ENCODE measurements at places on chromosomes 6 and 20.

GRCh38 chr6:158611541-158612370 is 32.8 kb downstream of the DYNLT1 start:
- no peak for DNase-seq

DNA sequence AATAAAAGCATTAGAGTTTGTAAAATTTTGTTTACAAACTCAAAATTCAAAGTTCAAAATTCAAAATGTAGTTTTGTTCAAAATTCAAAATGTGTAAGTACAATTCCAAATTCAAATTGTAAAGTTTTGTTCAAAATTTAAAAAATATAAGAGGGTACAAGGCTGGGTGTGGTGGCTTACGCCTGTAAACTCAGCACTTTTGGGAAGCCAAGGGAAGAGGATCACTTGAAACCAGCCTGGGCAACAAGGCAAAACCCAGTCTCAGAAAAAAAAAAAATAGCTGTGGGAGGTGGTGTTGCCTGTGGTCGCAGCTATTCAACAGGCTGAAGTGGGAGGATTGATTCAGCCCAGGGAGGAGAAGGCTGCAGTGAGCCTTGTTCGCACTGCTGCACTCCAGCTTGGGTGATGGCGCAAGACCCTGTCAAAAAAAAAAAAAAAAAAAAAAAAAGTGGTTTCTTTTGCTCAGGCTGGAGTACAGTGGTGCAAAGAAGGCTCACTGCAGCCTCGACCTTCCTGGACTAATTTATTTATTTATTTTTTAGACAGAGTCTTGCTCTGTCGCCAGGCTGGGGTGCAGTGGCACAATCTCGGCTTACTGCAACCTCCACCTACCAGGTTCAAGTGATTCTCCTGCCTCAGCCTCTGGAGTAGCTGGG is 5.4 kb upstream of the ZBTB12 start:
- peak; percentile 71 for DNase-seq

GRCh38 chr20:59939879-59940128 is 301 bp downstream of the PPP1R3D start:
- no peak for DNase-seq

GRCh38 chr20:25237610-25238318 is 10.1 kb upstream of the PYGB start:
- peak; percentile 100 for DNase-seq

DNA sequence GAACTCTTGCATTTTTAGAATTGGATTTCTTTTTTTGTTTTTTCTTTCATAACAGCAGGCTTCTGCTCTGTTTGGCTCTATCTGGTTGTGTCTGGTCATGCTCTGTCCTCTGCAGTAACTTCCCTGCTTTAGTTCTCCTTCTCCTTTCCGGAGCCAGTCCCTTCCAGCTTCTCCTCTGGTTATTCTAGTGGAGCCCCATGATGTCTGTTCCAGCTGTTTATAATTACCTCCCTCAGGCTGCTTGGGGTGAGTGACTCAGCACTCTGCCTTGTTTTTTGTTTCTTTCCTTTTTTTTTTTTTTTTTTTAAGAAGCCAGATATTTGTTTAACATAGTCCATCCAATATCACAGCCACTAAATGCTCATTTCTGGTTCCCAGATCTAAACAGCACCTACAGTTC is 409.6 kb downstream of the MAFB start:
- DNase-seq: peak; percentile 88

DNA sequence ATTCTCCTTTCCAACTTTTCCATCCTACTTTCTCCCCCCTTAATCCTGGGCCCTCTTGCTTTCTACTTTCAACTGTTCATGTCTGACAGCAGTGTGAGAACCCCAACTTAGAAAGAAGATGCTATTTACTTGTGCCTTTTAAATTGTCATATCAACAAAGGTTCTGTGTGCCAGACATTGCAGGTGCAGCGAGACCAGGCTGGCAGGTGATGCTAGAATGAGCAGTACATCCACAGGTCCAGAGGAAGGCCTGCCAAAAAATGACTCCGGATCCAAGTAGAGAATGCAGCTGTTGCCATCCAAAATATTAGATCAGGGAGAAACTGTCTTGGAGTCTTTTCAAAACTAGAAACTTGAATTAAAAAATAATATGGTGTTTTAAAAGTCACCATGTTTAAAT is 510.5 kb downstream of the LMBRD1 start:
- no peak for DNase-seq

- DNase-seq: peak; percentile 80
Observed at GRCh38 chr6:132490024-132490423, 22.9 kb downstream of the STX7 start.

DNA sequence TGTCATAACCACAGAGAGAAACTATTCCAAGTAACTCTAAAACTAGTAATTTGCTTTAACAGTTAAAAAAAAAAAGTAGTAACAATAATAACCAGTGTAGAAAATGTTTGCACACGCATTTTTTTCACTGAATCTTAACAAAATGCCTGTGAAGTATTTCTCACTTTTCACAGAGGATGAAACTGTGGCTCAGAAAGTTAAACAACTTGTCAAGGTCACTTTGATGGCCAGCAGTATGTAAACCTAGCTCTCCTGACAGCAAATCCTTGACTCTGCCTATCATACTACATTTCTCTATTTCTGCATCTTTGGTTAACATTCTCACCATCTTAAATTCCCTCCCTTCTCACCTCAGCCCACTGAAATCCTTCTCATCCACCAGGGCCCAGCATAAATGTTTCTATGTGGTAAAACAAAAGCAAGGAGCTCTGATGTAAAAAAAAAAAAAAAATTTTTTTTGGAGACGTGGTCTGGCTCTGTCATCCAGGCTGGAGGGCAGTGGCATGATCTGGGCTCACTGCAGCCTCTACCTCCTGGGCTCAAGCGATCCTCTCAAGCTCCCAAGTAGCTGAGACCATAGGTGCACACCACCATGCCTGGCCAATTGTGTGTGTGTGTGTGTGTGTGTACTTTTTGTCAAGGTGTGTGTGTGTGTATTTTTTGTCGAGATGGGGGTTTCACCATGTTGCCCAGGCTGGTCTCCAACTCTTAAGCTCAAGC is 26.1 kb upstream of the ZC3H12D start:
- no peak for DNase-seq

DNA sequence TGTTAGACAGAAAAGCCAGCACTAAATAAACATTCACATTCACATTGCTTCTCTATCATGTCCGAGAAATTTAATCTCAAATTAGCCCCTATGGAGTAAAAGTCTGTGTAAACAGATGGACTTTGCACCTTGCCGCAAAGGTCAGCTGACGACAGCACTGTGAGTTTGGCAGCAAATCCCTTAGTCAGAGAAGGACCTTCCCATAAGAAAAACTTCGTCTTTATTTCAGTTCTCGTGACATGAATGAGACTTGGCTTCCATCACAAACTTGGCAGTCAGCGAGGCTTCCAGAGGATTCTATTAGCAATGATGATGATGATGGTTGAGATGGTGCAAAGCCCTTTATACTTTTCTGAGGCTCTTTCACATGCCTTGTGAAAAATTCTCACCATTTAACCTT is 133.7 kb upstream of the IFNGR1 start:
- DNase-seq: no peak

DNA sequence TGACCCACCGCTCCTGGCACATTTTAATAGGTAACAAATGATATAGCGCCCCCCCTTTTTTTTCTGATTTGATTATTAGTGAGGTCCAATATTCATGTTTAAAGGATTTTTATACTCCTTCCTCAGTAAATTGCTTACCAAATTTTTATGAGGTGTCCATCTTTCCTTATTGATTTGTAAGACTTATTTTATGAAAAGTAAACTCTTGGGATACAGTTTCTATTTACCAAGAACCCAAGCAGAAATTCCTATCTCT is 25.1 kb downstream of the TRIM27 start:
- DNase-seq: no peak

DNA sequence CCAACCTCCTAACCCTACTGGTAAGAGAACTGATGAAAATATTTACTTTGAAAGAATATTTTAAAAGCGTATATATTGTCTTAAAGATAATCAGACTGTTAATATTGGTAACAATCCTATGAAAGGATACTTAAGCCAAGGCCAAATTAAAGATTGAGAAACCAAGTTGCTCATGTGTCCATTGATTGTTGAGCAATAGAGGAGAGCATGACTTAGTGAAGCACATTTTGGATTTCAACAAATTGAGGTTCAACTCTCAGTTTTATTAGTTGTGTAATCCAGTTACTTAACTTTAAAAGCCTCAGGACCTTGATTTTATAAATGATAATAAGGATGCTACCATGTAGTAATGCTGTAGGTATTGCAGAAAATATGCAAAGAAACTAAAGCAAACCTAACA is 56.8 kb downstream of the PRL start:
- DNase-seq: no peak

DNA sequence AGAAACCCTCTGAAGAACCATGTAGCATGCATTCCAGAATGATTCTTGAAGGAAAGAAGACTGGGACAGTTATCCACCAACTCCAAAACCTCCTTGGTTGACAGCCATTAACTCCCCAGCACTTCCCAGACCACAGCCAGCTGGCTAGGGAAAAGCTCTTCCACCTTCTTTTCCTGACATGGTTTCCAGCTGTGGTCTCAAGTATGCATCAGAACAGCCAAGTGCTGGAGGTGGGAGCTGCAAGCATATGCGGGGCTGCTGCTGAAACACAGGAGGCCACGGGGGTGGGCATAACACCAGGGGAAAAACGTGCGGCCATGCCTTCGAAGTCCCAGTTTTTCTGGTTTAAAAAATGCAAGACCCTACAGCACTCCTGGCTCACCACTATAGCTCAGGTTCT is 108.0 kb upstream of the FAM184A start:
- DNase-seq: no peak

- DNase-seq: no peak
Observed at GRCh38 chr20:5036828-5037227, 35.5 kb upstream of the SLC23A2 start.

GRCh38 chr20:35146299-35146919 is 727 bp downstream of the EDEM2 start:
- DNase-seq: no peak

DNA sequence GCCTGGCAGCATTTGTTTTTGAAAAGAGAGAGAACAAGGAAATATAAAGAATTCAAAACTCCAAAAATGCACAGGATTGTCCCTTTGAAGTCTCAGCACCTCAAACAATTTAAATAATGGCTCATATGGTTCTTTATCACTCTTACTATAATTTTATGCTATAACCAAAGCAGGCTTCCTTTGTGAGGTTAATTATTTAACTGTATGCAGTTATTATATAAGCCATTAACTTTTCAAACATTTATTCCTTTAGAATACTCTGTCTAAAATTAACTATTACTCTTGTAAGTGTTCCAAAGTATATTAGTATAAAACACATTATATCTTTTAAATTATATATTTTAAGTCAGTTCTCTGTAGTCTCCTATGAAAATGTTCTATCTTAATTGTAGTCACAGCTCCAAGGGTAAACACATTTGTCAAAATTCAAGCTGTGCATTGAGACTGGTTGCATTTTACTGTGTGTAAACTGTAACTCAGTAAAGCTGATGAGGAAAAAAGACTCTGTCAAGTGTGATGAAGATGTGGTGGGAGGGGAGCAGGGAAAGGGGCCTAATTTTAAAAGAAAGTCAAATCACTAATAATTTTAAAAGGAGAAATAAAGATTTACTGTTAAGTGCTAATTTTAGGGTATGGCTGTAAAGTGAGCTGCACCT is 20.0 kb upstream of the PLAGL1 start:
- DNase-seq: no peak

DNA sequence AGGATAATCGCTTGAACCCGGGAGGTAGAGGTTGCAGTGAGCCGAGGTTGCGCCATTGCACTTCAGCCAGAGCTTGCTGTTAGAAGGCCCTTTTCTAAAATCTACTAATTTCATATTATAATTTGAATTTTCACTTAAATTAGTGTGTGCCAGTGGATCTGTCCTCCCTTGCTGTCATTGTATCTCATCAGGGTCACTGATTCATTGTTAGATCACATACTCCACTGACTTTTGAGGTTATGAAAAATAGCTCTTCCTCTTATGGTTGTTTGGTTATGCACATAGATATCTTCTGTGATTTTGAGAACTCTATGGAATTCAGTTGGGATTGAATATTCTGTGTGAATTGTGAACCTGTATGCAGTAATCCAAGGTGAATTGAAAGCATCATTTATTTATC is 53.1 kb upstream of the TULP4 start:
- DNase-seq: no peak

GRCh38 chr6:133707456-133707855 is 181.5 kb upstream of the TCF21 start:
- peak; percentile 91 for DNase-seq

- DNase-seq: no peak
Observed at GRCh38 chr20:55449091-55449490, 556.2 kb downstream of the CBLN4 start.

- DNase-seq: no peak
Observed at GRCh38 chr20:62208795-62209755, 11.0 kb downstream of the HRH3 start.

DNA sequence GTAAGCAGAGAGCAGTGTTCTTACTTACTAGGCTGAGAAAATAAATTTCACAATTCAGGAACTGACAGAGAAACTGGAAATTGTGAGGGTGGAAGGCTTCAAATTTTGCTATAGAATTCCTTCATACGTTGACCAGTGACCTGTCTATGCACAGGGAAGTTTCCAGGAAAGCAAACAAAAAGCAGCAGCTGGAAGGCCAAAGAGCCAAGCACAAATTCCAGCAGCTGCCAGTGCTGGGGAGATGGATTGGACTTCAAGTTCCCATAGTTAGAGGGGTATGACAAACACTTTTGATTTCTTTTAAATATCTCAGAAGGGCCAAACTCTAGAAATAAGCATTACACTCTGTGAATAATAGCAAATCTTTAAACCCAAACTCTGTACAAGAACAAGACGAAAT is 299.1 kb upstream of the KCNQ5 start:
- no peak for DNase-seq

- DNase-seq: no peak
Observed at GRCh38 chr6:113805173-113805790, 51.9 kb upstream of the MARCKS start.

GRCh38 chr20:1491281-1491840 is at the start of gene SIRPB2:
SIRPB2 (minus strand) TSS chr20:1491420; CDS start chr20:1491359, 61 bp downstream.
- DNase-seq: no peak

- DNase-seq: peak; percentile 28
Observed at GRCh38 chr6:30322527-30323501, 3.9 kb upstream of the TRIM39 start.

GRCh38 chr6:47952640-47953039 is 158.4 kb downstream of the PTCHD4 start:
- no peak for DNase-seq

- DNase-seq: no peak
Observed at GRCh38 chr6:157469378-157469777, 88.4 kb downstream of the ZDHHC14 start.

GRCh38 chr6:15332446-15332845 is 86.6 kb downstream of the JARID2 start:
- DNase-seq: no peak
